ENCODE measurements at places on chromosomes 5 and 9. TPM values are rescaled to one million over a fixed set of nuclear protein-coding genes. Genes with fewer than 3 reads are reported as not detected.

- H3K4me3 ChIP-seq, result peak overlapping the region; percentile 81
- no peaks in the 10 kb centered on the region for H3K36me3 ChIP-seq
- H3K4me1 ChIP-seq, result peaks cover 52% of the 10 kb centered on the region
- no peaks in the 10 kb centered on the region for H3K27me3 ChIP-seq
- no peak for DNase-seq
These were observed 1.7 kb downstream of the FKBP15 start for GRCh38 chr9:113219186-113219936.

GRCh38 chr5:57179262-57180200 is 5.7 kb downstream of the GPBP1 start:
- peaks cover 69% of the 10 kb centered on the region for H3K4me1 ChIP-seq
- DNase-seq, result no peak
- peak overlapping the region; percentile 91 for H3K4me3 ChIP-seq
- H3K27me3 ChIP-seq, result no peaks in the 10 kb centered on the region
- peaks cover 9% of the 10 kb centered on the region for H3K36me3 ChIP-seq

DNA sequence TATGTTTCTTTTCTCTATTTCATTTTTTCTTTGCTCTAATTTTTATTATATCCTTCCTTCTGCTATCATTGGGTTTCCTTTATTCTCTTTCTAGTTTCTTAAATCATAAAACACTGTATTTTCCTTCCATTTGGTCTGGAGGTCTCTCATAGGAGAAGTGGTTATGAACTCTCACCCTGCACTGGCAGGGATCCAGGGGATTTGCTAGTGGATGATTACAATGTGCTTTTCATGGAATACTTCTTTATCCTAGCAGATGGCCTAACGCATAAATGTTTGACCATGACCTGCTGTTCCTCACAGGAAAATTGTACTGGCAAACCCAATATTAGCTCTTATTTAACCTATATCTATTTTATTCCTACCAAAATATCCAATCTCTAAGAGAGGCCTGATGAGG is 31.5 kb upstream of the SGCD start:
- H3K27ac ChIP-seq, result no peak overlapping the region
- no peaks in the 10 kb centered on the region for H3K4me1 ChIP-seq
- H3K4me3 ChIP-seq, result no peak overlapping the region
- H3K27me3 ChIP-seq, result no peaks in the 10 kb centered on the region
- no peaks in the 10 kb centered on the region for H3K36me3 ChIP-seq

DNA sequence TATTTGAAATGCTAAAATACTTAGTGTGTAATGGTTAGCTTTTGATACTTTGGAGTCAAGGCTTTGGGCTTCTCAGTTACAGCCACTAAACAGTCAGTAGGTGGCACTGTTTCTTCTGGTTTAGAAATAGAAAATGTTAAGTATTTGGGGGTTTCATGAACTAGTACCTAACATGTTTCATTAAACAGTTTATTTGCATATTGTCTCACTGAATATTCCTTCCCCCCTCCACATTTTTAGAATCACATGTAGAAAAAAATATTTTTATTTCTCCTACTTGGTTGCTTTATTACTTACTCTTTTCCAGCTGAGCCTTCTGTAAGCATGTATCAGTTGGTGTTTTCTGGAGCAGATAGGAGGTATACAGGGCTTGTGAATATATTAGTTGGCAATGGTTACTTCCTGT is 48.0 kb downstream of the IPO11 start:
- no peak overlapping the region for H3K4me3 ChIP-seq
- no peak for DNase-seq
- H3K4me1 ChIP-seq, result no peaks in the 10 kb centered on the region
- no peaks in the 10 kb centered on the region for H3K36me3 ChIP-seq

DNA sequence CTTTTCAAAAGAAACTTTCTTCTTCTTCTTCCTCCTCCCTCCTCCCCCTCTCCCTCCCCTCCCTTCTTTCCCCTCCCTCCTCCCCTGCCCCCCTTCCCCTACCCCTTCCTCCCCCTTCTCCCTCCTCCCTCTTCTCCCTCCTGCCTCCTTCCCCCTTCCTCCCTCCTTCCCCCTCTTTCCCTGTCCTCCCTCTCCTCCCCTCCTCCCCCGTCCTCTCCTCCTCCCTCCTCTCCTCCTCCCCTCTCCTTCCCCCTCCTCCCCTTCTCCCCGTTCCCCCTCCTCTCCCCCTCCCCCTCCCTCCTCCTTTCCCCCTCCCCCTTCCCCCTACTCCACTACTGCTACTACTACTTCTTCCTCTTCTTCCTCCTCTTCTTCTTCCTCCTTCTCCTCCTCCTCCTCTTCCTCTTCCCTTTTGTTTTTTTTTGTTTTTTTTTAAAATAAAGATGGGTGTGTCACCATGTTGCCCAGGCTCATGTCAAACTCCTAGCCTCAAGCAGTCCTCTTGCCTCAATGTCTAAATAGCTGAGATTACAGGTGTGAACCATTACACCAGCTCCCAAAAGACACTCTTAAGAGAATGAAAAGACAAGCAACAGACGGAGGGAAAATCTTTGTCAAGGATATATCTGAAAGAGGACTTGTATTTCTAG is 87.5 kb downstream of the SCAMP1 start:
- H3K4me3 ChIP-seq, result no peak overlapping the region
- peaks cover 30% of the 10 kb centered on the region for H3K36me3 ChIP-seq
- no peaks in the 10 kb centered on the region for H3K4me1 ChIP-seq

GRCh38 chr5:120239086-120239485 is 225.0 kb upstream of the PRR16 start:
- H3K27ac ChIP-seq, result no peak overlapping the region
- no peak for DNase-seq
- no peaks in the 10 kb centered on the region for H3K4me1 ChIP-seq
- H3K36me3 ChIP-seq, result no peaks in the 10 kb centered on the region

- no peaks in the 10 kb centered on the region for H3K36me3 ChIP-seq
- H3K4me3 ChIP-seq, result no peak overlapping the region
- H3K27ac ChIP-seq, result no peak overlapping the region
- no peaks in the 10 kb centered on the region for H3K4me1 ChIP-seq
- no peaks in the 10 kb centered on the region for H3K27me3 ChIP-seq
- no peak for DNase-seq
These were observed 67.2 kb downstream of the KCTD16 start for GRCh38 chr5:144237851-144238250.

GRCh38 chr5:66958201-66958979 is 238.2 kb downstream of the CD180 start:
- H3K27me3 ChIP-seq, result no peaks in the 10 kb centered on the region
- DNase-seq, result peak; percentile 14
- H3K27ac ChIP-seq, result peak overlapping the region; percentile 63
- peaks cover 31% of the 10 kb centered on the region for H3K4me1 ChIP-seq
- H3K4me3 ChIP-seq, result peak overlapping the region; percentile 21

DNA sequence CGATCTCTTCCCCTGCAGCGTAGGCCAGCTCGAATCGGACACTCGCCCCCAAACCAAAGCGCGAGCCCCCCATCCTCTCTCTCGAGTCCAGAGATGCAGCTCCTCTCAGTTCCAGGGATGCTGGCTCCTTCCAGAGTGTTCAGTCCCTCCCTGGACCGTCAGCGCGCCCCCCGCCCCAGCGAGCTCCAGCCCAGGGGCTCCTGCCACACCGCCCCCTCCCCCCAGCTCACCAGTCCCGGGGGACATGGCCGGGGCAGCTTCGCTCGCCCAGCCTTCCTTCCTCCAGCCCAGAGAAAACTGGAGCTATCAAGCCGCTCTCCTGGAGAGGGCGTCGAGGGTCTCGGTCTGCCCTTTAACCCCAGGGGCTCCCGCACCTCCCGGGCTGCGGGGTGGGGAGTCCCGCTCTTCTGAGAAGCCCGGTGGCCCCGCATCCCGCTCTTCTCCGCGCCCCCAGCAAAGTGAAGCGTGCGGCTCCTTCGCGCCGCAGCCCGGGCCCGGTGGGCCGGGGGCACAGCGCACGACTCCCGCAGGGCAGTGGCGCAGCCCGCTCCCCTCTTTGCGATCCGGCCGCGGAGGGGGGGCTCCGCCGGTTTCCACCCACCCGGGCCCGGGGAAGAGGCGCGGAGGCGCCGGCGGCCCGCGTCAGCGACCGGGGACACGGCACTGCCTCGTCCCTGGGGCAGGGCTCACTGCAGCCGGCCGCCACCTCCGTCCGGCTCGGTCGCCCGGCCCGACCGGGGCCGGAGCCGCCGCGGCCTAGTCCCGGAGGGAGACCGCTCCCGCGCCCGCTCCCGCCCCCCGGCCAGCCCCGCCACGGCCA is 587 bp downstream of the MIER3 start:
- peaks cover 24% of the 10 kb centered on the region for H3K27me3 ChIP-seq
- DNase-seq, result peak; percentile 24
- peak overlapping the region; percentile 91 for H3K4me3 ChIP-seq

DNA sequence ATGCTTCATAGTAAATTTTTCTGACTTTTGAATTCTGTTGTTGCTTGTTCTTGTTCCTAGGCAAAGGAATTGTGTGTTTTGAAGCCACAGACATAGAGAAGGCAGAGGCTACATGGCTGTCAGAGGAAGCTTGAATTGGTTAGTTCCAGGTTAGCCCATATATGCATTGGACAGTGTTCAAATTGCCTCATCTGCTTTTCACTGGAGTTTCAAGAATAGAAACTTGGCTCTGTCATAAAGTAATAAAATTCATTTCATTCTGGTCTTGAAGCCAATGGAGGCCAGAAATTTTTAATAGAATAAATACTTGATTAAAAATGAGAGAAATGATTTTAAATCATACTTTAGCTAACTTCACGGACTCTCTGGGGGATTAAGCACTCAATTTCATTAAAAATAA is 178.0 kb downstream of the YIPF5 start:
- no peak overlapping the region for H3K4me3 ChIP-seq
- H3K4me1 ChIP-seq, result no peaks in the 10 kb centered on the region
- H3K27me3 ChIP-seq, result no peaks in the 10 kb centered on the region
- no peak overlapping the region for H3K27ac ChIP-seq
- DNase-seq, result no peak

DNA sequence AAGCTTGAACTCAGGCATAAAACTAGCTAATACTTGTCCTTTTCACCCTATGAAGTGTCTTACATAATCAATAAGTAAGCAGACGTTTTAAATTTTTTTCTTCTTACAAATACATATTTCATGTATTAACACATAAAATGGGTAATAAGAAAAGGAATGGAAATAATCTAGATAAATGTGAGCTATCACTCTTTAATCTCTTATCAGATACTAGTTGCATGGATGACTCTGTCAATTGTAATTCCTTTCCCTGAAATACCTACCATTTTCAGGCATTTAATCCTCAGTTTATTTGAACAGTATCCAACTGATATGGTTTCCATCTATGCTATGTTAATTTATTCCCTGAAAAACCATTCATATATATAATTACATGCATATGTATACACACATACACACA is 166.0 kb upstream of the RGS7BP start:
- H3K27me3 ChIP-seq, result no peaks in the 10 kb centered on the region
- no peaks in the 10 kb centered on the region for H3K4me1 ChIP-seq
- H3K4me3 ChIP-seq, result no peak overlapping the region
- no peak overlapping the region for H3K27ac ChIP-seq
- no peak for DNase-seq
- no peaks in the 10 kb centered on the region for H3K36me3 ChIP-seq

DNA sequence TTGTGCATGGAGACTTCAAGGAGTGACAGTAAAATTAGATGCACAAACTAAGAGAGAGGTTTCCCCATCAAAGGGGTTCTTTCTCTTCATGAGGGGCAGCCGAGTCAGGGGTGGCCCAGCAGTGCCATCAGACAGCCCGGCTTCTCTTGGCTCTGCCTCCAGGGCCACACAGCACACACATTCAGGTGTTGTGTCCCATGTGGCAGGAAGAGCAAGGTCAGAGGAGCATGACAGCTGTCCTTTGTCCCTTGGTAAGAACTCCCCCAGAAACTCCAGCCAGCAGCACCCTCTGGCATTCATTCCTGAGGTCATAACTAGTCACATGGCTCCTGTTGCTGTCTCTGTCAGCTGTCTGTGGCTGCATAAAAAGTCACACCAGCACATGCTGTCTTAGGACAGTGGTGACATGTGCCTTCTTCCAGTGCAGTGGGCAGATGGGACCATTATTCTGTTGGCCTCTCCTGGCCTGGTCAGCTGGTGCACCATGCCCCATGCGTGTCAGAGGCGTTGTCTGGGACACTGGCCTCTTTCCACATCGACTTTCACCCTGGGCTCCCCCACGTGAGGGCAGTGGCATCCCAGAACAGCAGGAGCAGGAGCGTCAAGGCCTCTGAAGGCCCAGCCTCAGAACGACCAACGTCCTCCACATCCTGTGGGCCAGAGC is 78.4 kb upstream of the OTULINL start:
- no peaks in the 10 kb centered on the region for H3K27me3 ChIP-seq
- H3K36me3 ChIP-seq, result no peaks in the 10 kb centered on the region
- peak overlapping the region; percentile 21 for H3K27ac ChIP-seq
- no peak for DNase-seq
- H3K4me1 ChIP-seq, result no peaks in the 10 kb centered on the region

GRCh38 chr9:111525056-111525977 is at the start of gene ZNF483:
ZNF483 (plus strand) TSS chr9:111525179; CDS start chr9:111527396, 2,217 bp downstream.
- DNase-seq, result peak; percentile 83
- H3K36me3 ChIP-seq, result peaks cover 4% of the 10 kb centered on the region
- H3K27me3 ChIP-seq, result no peaks in the 10 kb centered on the region
- H3K27ac ChIP-seq, result peak within 1 kb of the TSS; percentile 66
- H3K4me1 ChIP-seq, result peaks cover 15% of the 10 kb centered on the region
- peak within 1 kb of the TSS; percentile 98 for H3K4me3 ChIP-seq

Gene ITGA1
- 23.6 TPM for total RNA-seq

Gene TERT
- total RNA-seq, result not detected

Gene AFF4
- 53.8 TPM for total RNA-seq

Gene DIRAS2
- not detected for total RNA-seq

Gene RNF183
- not detected for total RNA-seq

Gene UGCG
- 42.6 TPM for total RNA-seq

Gene OR1J4
- not detected for total RNA-seq

Gene RMRP
- total RNA-seq, result 5,433 TPM

Gene ACER2
- 3.3 TPM for total RNA-seq

Gene FCN2
- not detected for total RNA-seq

Gene FKTN
- total RNA-seq, result 12.7 TPM

Gene CDH9
- total RNA-seq, result not detected

Measured in heart right ventricle (tissue), 16 donors.